ENCODE measurements at places on chromosomes 7 and 10.

DNA sequence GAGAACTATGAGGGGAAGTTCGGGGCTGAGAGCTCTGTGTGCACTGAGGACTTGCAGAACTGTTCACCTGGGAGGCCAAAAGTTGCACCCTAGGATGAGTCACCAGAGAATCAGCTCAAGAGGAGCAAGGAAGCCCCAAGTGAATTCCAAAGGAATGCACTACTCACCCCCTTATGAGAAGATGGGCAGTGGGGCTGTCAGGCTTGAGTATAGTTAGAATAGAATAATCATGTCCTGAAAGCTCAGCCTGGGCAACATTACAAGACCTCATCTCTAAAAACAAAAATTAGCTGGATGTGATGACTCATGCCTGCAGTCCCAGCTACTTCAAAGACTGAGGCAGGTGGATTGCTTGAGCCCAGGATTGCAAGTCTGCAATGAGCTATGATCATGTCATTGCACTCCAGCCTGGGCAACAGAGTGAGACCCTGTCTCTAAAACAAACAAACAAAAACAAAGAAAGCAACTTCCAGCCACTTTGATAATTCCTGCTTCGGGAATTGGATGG is 30.0 kb downstream of the MAP3K8 start:
- DNase-seq: no peak

GRCh38 chr10:116705498-116705897 is 36.9 kb downstream of the HSPA12A start:
- DNase-seq: no peak

- peak; percentile 28 for DNase-seq
These were observed 37.9 kb downstream of the VOPP1 start for GRCh38 chr7:55534262-55534915.

GRCh38 chr10:91422915-91423314 is 12.8 kb downstream of the HECTD2 start:
- DNase-seq: no peak

GRCh38 chr10:119734396-119735332 is 8.8 kb downstream of the INPP5F start:
- DNase-seq: no peak

GRCh38 chr10:21002091-21002878 is 105.2 kb upstream of the NEBL start:
- no peak for DNase-seq

DNA sequence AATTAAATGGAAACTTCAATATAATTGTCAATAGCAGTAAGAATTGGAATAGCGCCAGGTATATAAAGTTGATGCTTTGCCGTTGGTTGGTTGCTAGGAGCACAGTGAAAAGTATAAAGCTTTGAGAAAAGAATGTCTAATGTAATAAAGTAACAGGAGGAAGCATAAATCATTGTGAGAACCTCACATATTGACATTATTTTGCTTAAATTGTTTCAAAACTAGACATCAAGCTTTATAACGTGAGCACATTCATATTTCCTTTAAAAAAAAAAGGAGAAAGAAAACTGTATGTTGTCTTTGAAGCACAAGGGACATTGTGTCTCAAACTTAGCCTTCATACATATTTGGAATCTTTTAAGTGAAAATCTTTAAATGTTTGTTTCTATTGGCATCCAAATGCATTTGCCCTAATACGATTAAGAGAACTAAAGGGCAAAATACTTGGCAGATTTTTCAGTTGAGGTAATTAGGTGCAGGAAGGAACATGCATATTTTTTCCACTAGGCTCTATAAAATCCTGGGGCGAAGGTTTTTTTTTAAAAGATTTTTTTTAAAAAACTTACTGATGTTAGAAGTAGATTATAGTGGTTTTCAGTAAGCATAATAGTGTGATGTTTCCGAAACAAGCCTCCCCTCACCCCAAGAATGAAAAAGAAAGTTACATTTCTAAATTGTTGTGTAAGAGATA is 92.4 kb downstream of the ARID5B start:
- DNase-seq: no peak

DNA sequence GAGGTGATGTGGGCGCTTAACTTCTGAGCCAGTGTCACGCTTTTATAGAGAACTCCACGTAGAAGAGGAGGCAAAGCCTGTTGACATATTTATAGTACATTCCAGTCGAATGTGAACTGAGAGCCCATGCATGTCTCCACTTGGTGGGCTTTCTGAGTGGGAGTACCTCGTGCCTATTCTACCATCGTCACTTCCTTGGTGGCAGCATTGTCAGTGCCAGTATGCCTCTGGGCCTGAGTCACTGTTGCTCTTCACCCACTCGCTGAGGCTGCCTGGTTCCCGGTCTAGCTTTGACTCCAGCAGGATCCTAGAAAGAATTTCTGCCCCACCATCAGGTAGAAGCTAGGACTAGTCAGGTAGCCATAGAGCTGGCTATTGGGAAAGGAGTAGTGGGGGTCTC is 30.0 kb upstream of the CDH23 start:
- DNase-seq: no peak

DNA sequence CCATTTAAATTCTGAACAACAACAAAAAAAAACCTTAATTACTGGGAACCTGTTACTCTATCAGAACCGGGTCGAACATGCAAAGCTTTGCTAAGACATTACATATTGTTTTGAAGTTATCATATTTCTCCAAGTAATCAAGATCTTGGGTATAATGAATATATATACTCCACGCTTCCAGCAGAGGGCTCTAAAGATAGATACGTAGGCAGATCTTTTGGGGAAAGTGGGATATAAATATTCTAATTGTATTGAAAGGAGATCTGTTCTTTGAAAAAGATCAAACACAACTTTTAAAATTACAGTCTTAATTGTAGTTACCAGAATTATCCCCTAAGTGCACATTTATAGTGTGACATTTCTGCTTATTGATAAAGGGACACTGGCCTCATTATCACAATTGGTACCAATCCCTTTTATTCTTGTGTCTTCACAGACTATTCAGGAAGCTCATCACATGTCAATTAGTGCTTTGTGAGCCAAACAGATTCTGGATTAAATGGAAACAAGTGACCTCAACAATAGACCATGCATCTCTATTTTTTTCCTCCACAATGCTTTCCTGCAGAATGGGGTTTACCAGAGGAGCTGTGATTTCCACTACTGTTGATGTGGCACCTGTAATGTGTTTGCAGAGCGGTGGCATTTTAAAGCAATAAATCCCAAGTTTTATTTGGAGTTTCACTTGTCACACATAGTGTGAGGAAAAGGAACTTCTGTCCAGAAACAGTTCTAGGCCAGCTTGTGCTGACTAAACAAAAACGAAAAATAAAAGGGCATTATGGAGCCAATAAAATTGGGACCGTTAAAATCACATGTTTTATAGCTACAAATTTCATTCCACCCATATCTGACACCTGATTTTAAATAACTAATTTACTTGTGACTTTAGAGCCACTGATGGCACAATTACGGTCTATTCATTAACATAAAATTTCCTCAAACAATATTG is 122.4 kb downstream of the CTTNBP2 start:
- DNase-seq: no peak

GRCh38 chr7:88111954-88112471 is 107.8 kb downstream of the SRI start:
- no peak for DNase-seq
